ENCODE measurements at places on chromosomes 5 and 9.

DNA sequence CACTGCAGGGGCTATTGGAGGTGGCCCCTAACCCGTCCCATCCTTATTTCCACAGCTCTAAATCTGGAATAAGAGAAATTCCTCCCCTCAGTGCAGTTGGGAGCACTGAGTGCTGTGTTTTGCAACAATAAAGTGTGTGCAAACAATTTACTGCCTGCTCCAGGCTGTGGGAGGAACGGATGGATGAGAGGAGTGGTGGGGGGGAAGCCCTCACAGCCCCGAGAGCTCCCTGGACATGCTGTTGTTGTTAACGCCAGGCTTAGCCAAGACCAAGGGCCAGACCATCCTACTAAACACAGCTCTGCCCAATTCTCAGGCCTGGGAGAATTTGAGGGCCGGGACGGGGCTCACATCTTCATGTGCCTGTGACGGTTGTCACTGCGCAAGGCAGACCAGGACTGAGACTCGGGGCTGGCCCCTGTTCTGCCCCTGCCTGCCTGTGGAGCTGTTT lies 200.2 kb downstream of the DAB2IP start:
- no peak for DNase-seq

- DNase-seq = no peak
These were observed 95.7 kb upstream of the EGFLAM start for GRCh38 chr5:38162625-38163024.

DNA sequence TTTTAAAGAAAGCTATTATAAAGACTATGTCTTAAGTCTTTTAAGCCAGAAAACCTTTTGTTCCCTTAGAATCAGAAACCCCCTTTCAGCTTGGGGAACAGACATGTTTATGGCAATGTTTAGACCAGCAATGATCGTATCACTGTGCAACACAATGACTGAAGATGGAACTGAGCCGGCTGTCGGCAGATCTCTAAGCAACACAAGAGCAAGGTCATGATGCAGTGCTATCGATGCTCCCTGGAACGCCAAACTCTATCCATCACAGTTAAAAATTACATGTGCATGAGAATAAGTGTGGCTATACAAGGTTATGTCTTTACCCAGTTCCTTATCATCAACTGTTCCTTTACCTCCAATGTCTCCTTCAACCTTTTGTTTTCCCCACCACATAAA lies 1.8 kb upstream of the RNF44 start:
- no peak for DNase-seq

DNA sequence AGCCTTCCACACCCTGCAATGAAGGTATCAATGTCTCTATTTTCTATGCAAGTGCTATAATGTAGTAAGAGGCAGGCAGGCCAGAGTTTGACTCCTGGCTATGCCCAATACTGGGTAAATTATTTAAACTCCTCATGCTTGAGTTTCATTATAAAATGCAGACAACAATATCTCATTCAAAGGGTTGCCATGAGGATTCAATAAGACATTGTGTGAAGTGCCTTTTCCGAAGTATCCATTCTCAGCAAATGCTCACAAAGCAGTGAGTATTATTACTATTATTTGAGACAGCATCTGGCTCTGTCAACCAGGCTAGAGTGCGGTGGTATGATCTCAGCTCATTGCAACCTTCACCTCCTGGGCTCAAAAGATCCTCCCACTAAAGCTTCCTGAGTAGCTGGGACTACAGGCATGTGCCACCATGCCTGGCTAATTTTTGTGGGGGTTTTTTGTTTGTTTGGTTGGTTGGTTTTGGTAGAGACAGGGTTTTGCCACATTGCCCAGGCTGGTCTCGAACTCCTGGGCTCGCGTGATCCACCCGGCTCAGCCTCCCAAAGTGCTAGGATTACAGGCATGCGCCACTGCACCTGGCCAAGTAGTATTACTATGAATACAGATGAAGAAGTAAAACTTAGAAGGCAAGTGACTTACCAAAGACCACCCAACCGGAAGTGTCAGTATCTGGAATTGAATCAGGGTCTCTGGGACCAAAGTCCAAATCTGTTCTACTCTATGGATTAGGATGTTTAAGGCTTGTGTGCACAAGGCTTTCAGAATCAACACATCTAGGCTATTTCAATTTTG lies 18.8 kb downstream of the ADAM19 start:
- DNase-seq = no peak
